Adipocyte (in vitro differentiated cells): ENCODE measurements at places on chromosomes 3 and 15.
A peak's percentile ranks its signal among the peaks of the same experiment; 100 is the strongest.

DNA sequence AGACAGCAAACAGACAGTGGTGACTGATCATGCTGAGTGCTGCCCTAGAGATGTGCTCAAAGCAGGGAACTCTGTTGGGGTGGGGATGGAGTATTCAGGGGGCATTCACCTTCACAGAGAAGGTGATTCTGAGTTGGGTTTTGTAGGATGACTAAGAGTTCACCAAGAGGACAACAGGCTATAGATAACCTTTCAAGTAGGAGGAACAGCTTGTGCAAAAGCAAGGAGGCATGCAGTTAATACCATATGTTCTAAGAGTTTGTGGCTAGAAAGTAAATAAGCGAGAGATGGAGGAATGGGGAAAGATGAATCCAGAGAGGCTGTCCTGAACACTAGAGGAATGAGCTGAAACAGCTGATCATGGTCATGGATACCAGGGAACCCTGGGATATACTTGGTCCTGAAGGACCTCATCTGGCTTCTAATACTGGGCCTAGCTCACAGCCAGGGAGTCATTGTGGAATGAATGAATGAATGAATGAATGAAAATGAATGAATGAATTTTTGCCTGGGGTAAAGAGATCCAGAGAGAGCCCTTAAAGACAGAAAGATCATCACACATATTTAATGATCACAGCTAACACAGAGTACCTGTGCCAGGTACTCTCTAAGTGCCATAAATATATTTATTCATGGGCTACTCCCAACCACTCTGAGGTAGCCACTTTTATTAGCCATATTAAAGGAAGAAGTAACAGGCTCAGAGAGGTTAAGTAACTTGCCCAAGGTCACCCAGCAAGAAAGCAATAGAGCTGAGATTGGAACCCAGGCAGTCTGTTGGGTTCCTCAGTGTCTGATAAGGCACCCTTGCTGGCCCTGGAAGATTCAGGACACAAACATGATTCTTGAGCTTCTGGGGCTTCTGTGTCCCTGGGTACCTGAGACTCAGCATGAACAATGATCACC, 22.0 kb downstream of the SMAD6 start:
- peak; percentile 80 for DNase-seq

GRCh38 chr3:164352991-164353390, 725.3 kb downstream of the SI start:
- no peak for DNase-seq

DNA sequence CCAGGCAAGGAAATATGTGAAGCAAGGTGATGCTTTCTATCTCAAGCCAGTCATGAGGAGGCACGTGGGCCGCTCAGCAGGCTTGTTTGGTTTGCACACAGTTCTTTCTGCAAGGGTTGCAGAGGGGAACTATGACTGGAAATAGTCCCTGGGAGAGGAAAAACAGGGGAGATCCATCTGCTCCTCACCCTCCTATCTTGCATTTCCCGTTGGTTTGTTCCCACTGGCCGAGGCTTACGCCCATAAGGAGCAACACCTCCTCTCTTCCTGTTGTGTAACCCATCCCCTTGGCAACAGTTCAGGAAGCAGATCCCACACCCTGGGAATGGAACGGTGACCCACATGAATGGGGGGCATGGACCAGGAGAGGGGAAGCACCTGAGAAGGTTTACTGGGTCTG, 72.1 kb upstream of the MAGI1 start:
- no peak for DNase-seq

DNA sequence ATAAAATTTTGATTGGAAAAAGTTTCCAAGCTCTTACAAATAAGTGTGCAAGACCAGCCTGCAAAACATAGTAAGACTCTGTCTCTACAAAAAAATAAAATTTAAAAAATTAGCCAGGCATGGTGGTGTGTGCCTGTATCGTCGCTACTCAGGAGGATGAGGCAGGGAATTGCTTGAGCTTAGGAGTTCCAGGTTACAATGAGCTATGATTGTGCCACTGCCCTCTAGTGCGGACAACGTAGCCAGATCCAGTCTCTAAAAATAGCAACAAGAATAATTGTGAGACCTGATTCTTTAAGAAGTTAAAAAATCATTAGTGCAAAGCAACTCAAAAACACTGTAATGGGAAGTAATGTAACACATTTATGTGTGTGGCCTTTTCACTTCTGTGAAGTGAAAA, 251.6 kb downstream of the RBMS3 start:
- no peak for DNase-seq

DNA sequence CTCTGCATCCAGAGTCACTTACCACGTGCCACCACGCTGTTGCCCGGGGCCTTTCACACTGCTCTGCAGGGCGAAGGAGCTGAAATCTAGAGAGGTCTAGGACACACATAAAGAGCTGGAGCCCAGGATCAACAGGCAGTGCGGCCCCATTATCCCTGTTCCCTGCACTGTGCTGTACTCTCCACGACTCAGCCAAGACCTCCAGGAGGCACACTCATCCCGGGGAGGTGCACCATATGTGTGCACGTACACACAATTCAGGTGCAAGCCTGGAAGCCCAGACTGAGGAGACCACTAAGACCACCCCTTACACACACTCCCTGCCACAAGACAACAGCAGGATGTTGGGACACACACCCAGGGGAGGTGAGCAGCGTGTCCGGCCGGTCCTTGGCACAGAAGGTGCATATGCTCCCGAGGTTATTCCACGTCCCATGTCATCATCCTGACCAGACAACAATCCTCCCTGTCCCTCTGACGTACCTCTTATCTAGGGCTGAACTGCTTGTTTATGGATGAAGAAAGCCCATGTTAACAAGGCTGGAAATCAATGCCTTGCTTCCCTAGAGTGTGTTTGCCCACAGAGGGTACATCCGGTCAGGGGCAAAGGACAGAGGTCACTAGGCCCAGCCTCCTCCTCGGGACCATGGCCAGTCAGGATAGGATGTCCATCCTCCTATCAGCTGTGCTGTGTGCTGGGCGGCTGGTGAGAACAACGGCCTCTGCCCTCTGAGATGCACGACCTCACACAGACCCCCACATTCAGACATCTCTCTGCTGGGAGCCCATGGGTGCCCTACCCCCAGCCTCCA, 16.1 kb downstream of the KLF15 start:
- no peak for DNase-seq

DNA sequence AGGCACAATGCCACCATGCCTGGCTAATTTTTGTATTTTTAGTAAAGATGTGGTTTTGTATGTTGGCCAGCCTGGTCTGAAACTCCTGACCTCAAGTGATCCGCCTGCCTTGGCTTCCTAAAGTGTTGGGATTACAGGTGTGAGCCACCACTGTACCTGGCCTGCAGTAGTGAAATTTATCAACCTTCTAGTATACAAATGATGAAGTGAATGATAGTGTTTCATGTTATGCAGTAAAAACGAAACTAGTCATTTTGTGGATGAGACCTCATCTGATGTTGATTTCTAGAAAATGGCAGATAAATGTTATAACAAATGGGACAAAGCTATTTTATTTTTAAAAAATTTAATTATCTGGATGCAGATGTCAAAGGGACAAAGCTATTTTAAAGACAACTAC, 32.9 kb downstream of the NXPE3 start:
- DNase-seq, result no peak

GRCh38 chr15:84035399-84035766, 200.2 kb upstream of the GOLGA6L4 start:
- peak; percentile 40 for DNase-seq

GRCh38 chr15:55239440-55240124, 42.8 kb upstream of the RSL24D1 start:
- no peak for DNase-seq

DNA sequence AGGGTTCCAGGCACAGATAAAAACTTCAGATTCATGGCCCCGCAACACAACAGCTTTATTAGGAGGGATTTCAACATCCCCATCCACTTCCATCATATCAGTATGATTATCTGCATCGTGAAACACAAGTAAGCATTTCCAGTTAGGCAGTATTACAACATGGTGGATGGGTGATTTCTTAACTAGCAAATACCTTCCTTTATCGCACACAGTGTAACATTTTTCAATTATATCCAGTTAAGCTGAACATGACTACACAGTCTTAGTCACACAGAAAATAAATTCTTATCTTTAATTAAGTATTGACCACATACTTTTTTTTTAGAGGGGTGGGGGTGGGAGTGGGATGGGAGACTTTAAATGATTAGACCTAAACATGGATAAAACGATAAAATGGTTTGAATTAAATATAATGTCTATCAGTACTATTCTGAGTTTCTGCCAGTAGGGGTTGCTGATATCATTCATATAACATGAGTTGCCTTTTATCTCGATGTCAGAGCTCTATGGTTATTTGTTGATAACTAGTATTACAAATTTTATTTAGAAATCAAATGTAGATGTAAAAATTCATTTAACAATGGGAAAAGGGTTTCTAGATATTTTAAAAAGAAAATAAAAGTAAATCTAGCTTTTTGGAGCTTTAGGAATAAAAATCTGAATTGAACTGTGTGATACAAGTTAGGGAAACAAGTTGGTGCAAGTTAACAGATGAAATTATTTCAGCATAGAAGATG, 146.6 kb downstream of the TBL1XR1 start:
- DNase-seq, result peak; percentile 73

- DNase-seq, result no peak
Measured at GRCh38 chr3:9902372-9903237, at the start of gene IL17RE. TSS of gene IL17RE (plus strand) at chr3:9902848. CDS start at chr3:9902933, 85 bp downstream.

DNA sequence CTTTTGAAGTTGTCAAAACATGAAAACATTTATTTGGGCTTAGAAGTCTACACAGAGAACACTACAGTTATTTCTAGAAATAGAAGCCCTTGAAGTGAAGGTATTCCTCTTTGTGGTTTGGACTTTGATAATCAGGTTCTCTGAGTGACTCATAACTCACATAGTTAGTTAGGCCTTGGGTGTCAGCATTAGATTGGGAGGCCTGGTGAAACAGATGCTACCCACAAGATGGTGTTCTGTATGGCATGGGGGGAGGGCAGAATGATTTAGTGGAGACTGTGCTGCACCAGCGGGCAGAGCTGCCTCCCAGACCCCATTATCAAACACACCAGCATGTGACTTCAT, 108.9 kb upstream of the ETV5 start:
- DNase-seq, result no peak

- no peak for DNase-seq
Measured at GRCh38 chr3:39122813-39123212, 15.3 kb downstream of the TTC21A start.

DNA sequence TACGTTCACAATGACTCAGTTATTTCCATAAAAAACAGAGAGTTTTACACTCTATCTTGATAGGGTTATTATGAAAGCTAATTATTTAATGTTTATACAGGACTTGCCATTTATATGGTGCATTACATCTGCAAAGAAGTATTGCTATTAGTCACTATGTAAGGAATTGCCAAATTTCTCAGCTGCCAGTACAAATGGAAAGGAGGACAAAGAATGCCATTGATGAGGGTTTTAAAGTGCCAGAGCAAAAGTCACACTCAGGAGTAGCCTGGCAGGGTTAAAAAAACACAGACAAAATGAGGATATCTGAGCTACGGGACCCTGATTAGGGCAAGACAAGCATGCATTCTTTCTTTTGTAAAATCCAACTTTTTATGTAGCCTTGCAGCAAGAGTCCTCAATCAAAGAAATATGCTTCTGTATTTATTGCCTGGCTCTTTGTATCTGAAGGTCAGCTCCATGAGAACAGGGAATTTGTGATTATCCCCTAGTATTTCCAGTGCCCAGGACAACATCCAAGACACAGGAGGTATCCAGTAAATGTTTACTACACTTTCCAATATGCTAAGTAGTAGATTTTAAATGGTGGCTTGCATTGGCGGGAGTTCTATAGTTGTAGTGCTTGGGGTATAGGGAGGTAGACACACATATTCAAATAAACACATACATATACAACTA, 1013.6 kb downstream of the ROBO1 start:
- DNase-seq, result peak; percentile 70

DNA sequence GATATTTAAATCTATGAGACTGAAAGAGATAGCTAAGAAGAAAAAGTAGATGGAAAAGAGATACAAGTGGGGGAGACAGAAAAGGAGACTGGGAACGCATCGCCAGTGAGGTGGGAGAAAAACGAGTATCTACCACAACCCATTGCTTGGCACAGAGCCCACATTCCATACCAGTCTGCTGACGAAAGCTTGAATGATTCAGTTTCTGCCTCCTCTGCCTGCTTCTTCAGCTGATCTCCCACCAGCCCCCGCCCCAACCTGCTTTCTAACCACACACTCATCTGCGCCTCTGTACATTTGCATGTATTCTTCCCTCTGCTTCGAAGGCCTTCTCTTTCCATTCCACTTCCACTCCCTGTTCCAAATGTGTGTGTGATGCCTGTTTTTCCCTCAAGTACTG, 188.1 kb downstream of the USP13 start:
- peak; percentile 19 for DNase-seq

- DNase-seq, result peak; percentile 89
Measured at GRCh38 chr15:49235446-49236124, 65.5 kb downstream of the GALK2 start.

GRCh38 chr3:110677506-110677905, 394.1 kb upstream of the NECTIN3 start:
- no peak for DNase-seq

- DNase-seq, result peak; percentile 65
Measured at GRCh38 chr15:84949043-84949442, 32.6 kb upstream of the PDE8A start.

DNA sequence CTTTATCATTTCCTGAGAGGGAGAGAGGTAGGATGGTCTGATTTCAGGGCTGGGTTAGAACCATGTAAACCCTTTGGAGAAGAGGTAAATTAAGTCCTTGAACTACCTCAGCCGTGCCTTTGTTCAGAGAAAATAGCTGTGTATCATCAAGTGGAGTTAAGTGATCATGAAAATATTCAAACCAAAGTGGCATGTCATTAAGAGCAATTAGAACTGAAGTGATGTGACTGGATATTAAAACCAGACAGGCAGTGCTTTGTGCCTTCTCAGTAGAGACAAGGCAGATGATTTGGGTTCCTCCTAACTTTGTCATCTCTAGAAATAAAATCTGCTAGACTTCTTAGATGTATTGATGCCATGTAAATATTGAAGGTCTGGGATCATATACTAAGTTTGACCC, 171.5 kb downstream of the IL5RA start:
- DNase-seq, result no peak

DNA sequence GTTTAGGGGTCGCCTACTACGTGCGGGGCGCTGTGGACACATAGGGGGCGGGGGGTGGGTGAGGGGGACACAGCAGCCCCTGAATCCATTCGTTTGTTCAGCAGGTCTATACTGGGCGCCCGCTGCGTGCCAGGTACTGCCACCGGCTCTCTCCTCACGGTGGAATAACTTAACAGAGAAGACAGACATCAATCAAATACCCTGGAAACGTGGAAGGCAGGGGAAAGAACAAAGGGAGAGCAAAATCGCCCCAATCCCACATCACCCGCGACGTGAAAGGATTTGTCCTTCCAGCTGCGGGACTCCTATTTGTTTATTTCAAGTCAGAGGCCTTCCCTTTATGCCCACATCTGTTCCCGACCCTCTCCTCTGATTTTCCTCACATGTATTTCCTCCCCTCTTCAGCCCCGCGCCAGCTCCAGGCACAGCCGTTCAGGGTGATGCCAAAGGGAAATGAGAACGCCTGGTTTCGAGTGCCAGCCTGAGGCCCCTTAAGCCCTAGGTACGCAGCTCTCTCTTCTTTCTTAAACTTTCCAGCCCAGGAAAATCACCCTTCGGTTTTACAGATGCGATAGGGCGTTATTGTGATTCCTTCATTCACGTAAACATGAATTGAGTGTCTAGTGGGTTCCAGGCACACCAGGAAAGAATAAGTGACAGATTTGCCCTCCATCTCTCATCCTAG, 726 bp upstream of the PROK2 start:
- DNase-seq, result no peak

GRCh38 chr3:104750581-104750980, 616.1 kb upstream of the ALCAM start:
- no peak for DNase-seq
